NCI-H748 treated with DMSO at 0.1 percent for 48 hours (cell line): ENCODE measurements at places on chromosomes 3 and 15.

- no peak for DNase-seq
Measured at GRCh38 chr3:17231537-17232261, 346.9 kb downstream of the PLCL2 start.

DNA sequence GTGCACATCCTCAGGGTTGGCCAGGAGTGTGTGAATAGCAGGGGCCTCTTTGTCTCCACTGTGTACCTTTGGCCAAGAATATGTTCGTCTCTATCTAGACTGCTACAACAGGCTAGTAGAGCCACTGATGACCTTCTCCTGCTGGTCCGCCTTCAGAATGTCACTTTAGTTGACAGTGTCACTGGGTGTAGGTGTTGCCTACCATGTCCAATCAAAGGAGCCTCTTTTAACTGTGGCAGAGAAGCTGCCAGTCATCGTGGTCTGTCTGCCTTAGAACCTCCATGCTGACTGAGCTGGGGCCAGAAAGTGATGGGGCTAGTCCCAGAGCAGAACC, 40.1 kb downstream of the OXSR1 start:
- DNase-seq: no peak

GRCh38 chr15:78838489-78838888, 27.2 kb upstream of the ADAMTS7 start:
- no peak for DNase-seq

- no peak for DNase-seq
Measured at GRCh38 chr3:126481808-126482502, 6.3 kb upstream of the ZXDC start.

DNA sequence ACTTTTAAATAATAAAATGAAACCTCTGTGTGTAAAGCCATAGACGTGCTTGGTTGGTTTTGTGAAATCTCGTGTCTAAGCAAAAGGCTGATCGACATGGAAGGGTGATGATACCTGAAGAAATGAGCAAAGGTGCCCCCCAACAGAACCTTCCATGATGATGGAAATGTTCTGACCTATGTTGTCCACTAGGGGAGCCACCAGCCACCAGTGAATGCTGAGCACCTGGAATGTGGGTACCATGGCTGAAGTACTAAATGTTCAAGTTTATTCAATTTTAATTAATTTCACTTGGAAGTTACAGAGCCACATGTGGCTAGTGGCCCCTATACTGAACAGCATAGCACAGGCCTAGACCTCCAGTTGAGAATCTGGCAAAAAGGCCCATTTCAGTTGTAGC, 158.8 kb downstream of the POLR2M start:
- DNase-seq: no peak

DNA sequence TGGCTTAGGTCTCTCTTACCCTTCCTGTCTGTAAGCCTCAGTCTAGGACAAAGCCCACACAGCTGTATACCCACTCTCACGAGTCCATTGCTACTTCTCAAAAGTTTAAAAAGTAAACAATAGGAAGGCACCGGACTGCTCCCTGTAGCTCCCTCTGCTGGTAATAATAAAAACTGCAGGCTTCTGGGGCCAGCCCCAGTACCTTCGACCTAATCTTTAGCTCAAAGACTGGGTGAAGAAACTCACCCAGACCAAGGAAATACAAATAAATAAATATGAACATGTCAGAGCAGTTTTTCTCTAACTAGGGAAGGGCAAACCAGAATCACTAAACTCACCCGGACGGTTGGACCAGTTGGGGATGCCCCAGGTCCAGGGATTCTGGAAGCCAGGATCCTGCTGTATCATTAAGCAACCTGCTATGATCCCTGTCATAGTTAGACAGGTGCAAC, 5.0 kb downstream of the FAM219B start:
- DNase-seq: no peak

DNA sequence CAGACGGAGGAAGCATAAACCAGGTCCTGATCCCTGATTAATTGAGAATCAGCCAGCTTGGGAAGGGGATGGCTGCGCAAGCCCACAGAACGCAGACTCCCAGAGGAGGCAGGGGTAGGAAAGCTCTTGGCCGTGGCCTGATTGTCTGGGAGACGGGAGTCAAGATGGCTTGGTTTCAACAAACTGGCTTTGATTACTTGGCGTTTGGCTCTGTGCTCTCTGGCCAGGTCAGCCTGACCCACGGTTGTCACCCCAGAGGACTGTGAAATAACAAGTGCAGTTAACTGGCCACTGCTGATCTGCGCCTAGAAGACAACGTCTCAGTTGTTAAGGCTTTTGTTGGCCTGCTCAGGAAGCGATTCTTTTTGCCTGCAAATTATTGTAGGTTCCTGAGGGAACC, 387.0 kb upstream of the PROK2 start:
- DNase-seq: no peak

DNA sequence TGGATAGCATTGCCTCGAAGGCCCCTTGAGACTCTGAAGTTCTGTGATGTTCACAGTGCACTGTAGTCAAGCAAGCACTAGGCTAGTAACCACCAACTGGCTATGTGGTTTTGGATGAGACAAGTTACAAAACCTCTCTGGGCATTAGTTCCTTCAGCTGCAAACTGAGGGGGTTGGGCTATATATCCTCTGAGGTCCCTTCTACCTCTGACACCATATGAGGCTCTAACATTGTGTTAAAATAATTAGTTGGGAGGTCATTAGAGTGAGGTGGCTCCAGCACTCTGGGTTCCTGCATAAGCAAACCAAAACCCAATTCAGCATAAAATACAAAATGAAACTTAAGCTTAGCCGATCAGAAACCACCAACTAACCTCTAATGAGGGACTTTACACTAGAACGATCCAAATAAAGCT, 209.5 kb upstream of the LRRN1 start:
- no peak for DNase-seq

- no peak for DNase-seq
Measured at GRCh38 chr15:61892140-61892539, 168.1 kb downstream of the VPS13C start.

GRCh38 chr15:50116477-50116876, 2.6 kb downstream of the ATP8B4 start:
- DNase-seq: no peak

DNA sequence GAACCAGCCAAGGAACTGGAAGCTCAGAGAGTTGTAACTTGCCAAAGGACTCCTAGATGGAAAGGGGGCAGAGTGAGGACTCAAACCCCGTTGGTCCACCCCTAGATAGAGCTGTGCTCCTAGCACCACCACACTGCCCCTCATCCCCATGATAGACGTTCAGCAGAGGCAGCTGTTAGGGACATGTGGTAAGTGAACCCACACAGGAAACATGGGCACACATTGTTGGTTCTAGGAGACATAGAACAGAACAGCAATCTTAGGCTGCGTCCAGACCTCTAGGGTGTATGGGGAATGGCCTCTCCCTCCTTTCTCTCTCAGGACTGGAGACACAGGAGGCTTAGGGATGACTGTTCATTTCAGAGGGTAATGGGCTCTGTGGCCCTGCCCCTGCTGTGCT, 102.7 kb downstream of the ANP32A start:
- no peak for DNase-seq

- no peak for DNase-seq
Measured at GRCh38 chr3:37945807-37946530, 44.6 kb upstream of the VILL start.
